GM23248 (cell line): ENCODE measurements at places on chromosomes 6 and 20. TPM values are rescaled to one million over a fixed set of nuclear protein-coding genes. Genes with fewer than 3 reads are reported as not detected.

Gene FILIP1
- under 0.01 and 0.13 TPM in 2 replicates for total RNA-seq

Gene PRL
- not detected in 2 replicates for total RNA-seq

Gene TFAP2A
- 1.9 and 2.5 TPM in 2 replicates for total RNA-seq

Gene GSTA3
- total RNA-seq: not detected in 2 replicates

Gene SRSF12
- total RNA-seq: under 0.01 and 0.65 TPM in 2 replicates

GRCh38 chr6:38364775-38365174 is 275.0 kb downstream of the BTBD9 start:
- DNase-seq: no peak

DNA sequence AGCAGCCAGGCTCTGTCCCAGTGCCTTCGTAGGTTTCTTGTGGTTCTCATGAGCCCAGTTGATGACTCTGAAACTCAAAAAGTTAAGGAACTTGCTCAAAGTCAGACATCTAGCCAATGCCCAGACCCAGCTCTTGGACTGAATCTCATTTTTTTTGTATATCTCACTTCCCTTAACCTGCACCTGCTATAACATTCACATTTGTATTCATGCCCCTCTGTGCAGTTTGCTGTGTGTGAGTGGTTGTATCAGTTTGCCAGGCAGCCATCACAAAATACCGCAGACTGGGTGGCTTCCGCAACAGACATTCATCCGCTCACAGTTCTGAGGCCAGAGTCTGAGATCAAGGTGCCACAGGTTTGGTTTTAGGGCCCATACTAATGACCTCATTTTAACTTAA is 49.9 kb downstream of the IPCEF1 start:
- DNase-seq: no peak

Gene C20orf141
- not detected in 2 replicates for total RNA-seq

DNA sequence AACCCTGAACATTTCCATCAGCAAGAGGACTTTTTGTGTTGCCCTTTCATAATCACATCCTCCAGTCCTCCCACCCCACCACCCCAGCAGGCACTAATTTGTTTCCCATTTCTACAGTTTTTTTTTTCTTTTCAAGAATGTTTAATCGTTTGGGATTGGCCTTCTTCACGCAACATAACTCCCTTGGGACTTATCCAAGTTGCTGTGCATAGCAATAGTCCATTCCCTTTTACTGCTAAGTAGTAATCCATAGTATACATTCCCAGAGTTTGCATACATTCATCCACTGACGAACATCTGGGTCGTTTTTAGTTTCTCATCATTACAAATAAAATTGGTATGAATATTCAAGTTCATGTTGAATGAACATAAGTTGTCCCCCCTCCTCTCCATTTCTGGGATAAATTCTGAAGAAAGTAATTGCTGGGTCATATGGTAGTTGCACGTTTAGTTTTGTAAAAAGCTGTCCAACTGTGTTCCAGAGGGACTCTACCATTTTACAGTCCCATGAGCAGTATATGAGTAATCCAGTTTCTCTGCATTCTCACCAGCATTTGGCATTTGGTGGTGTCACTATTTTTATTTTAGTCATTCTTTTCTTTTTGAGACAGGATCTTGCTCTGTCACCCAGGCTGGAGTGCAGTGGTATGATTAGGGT is 90.8 kb downstream of the DOK5 start:
- peak; percentile 50 for DNase-seq

- no peak for DNase-seq
Measured at GRCh38 chr20:9141921-9142320, 73.0 kb downstream of the PLCB4 start.

DNA sequence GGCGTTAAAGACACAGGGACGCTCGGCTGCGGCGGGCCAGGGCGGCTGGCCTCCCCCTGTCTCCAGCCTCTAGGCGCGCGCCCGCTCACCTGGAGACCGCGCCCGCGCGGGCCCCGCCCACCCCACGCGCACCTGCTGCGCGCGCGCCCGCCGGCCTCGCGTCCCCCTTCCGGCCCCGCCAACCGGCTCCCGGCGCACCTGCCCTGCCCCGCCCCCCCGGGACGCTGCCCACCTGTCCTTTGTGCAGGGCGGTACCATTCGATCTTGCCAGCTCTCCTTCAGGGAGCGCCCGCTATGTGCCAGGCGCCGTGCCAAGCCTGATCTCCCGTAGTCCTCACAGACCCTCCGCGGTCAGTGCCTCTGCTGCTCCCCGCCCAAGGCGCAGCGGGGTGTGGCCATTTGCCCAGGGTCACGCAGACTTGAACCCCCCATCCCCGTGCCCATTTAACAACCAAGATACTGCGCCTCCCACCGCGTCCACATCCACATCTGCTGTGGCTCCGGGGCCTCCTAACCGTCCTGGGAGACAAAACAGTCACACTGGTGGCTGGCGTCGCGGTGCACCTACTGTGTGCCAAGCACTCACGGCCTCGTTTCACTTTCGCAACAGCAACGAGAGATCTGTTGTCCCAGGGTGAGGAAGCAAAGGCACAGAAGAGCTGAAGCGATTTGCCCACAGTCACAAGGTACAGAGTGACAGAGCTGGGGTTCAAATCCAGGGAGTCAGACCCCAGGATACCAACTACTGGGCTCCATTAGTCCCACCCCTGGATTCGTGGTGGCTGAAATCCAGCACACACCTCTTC is 48.1 kb downstream of the NOL4L start:
- DNase-seq: no peak

DNA sequence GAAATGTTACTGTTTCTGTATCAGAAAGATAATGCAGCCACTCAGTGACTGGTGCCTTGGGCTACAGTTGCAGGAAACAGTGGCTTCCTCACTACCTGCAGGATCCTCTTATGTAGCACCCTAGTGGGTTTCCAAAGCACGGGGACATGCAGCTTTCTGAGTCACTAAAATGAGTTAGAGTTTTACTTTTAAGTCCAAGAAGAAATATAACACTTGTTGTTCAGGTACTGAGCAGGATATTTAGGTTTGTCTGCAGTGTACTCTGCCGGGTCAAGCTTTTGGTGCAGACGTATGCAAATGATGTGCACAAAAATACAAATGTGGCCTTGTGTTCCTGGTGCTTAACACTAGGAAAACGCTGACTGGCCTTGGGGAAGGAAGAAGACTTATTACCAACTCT is 22.0 kb downstream of the ACSS1 start:
- DNase-seq: no peak

Gene SGK2
- total RNA-seq: not detected in 2 replicates

Gene DEFB132
- total RNA-seq: not detected in 2 replicates

DNA sequence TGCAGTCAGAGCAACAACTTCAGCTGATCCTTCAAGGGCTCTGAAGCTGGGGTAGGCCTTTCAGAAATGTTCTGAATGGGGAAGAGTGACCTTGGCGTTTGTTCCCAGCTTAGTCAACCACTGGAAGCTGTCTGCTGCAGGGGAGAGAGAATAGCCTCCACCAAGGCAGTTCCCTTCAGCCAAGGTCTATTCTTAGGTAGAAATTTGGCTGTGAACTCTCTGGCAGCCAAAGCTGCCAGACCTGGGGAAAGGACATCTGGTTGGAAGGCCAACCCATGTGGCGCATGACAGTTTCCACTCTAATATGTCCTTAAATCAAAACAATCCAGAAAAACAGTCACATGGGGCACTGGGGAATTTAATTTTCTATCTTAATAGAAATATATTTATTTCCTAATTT is 60.1 kb downstream of the FBXO5 start:
- no peak for DNase-seq

GRCh38 chr20:36313476-36313875 is 7.3 kb downstream of the DLGAP4 start:
- DNase-seq: no peak

GRCh38 chr6:97040355-97040860 is 115.9 kb downstream of the KLHL32 start:
- DNase-seq: no peak

GRCh38 chr6:85552652-85553051 is 41.0 kb downstream of the SNX14 start:
- DNase-seq: no peak

- peak; percentile 20 for DNase-seq
Measured at GRCh38 chr6:2441601-2442475, 196.4 kb upstream of the GMDS start.
